ENCODE measurements at places on chromosomes 1 and 21.

DNA sequence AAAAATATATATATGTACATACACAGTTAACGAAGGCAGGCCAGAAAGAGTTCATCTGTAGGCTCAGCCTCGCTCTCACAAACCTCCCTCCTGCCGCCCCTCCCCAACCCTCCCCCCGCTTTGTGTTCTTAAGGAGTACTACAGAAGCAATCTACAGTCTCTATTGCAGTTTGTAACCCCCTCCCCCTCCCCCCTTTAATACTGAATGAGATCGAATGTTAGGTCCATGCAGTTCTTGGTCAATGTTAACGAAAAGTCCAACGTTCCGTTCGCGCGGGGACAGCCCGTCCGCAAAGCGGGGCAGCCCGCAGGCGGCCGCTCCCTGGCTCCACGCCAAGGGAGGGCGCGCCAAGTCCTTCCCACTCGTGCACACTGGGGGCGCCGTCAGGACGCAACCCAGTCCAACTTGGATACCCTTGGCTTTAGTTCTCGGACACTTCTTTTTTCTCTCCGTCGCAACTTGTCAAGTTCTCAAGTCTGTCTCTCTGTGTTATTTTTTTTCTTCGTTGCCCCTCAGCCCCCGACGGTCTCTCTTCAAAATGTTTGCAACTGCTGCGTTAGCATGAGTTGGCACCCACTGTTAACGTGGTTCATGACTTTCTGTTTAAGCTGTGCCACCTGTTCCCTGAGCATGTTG lies 2.2 kb downstream of the JUN start:
- peak; percentile 79 for DNase-seq

- DNase-seq, result no peak
Observed at GRCh38 chr1:93976711-93977597, 67.7 kb upstream of the GCLM start.

- no peak for DNase-seq
Observed at GRCh38 chr1:20325844-20326420, 35.3 kb downstream of the VWA5B1 start.

- no peak for DNase-seq
Observed at GRCh38 chr1:35428360-35428759, 128.8 kb downstream of the KIAA0319L start.

- DNase-seq, result no peak
Observed at GRCh38 chr1:71649608-71650007, 568.8 kb upstream of the ZRANB2 start.

- DNase-seq, result no peak
Observed at GRCh38 chr1:214471458-214471857, 79.9 kb downstream of the PTPN14 start.

- peak; percentile 26 for DNase-seq
Observed at GRCh38 chr1:77200806-77201205, 18.4 kb downstream of the PIGK start.

DNA sequence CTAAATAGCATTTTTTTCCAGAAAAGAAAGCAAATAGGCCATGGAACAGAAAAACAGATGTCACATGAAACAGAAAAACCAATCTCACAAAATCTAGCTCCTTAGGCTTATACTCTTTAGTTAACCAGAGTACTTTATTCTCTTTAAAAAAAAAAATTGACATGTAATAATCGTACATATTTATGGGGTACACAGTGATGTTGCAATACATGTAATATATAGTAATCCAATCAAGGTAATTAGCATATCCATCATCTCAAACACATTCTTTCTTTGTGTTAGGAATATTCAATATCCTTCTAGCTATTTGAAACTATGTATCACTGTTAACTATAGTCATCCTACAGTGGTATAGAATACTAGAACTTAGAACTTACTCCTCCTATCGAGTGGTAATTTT lies 20.1 kb downstream of the LBR start:
- DNase-seq, result no peak

GRCh38 chr1:40861224-40862003 lies 749 bp downstream of the CITED4 start:
- peak; percentile 39 for DNase-seq

DNA sequence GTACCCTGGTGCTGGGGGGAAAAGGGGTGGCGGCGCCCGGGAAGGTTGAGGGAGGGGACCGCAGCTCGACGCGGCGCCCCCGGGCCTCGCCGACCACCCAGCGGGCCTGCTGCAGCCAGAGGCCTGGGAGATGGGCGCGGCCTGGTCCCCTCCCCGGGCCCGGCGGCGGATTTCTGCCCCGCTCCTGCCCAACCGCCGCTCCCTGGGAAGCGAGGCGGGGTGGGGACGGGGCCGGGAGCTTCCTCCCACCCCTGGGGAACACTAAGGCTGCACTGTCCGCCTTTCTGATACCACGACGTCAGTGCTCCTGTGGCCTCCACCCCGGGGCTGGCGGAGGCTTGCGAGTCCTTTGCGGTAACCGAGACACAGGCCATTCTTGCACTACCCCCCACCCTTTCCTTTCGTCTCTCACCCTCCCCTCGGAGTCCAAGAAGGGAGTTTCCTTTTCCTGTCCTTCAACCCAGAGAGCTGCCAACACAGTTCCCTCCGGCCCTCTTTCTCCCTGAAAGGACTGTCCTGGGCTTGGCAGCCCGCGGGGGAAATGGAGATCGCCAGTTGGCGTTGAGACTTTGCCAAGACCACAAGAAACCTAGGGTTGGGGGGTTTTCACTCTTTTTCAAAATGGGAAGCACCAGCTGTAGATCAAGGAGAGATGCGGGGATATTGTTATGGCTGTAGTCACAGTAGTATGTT lies 742 bp downstream of the SH3GLB1 start:
- DNase-seq, result peak; percentile 65

DNA sequence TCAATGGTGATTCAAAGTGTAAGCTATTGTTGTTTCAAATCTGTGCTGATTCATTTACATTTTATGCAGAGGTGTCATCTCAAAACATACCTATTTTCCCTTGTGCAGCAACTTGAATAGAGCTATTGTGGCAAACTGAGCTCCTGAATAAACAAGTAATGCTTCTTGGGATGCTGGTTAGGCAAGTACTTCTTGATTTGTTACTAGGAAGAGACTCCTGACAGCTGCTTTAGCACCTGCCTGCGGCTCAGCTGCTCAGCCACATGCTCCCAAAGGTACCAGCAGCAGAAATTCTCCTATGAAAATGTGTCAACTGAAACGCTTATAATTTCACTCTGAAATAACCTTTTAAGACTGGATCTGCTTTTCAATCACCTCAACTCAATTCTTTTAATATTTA lies 352.3 kb downstream of the RYR2 start:
- no peak for DNase-seq

DNA sequence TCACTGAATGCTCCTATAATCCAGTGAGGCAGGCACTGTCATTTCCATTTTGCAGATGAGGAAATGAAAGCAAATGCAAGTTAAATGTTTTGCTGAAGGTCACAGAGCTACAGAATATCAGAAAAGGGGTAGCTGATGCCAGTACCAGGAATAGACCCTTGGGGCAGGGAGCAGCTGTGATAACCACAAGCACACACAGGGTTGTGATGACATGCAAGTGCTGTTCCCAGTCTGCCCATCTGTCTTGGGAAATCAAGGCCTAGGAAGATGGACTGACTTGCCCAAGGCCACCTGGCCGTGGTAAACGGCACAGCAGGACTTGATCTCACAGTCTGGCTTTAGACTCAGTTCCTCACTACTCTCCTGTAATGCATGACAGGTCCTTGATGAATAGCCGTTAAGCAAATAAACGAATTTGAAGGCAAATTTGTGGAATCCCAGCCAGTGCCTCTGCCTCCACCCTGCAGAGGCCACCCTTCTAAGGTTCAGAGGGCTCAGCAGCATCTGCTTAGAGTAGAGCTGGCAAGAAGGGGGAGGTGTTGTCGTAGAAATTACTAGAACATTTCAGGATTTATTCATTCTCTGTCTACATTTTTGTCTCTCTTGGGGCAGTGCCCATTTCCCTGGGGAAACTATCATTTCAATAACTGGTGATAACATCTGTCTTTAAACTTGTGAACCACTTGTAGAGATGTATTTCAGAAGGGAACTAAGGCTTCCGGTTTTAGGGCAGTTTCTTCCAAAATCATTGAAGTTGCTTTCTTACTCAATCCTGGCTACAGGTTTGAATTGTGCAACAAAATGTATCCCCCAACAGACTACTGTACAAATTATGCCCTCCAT lies 53.2 kb upstream of the MRPS6 start:
- no peak for DNase-seq

DNA sequence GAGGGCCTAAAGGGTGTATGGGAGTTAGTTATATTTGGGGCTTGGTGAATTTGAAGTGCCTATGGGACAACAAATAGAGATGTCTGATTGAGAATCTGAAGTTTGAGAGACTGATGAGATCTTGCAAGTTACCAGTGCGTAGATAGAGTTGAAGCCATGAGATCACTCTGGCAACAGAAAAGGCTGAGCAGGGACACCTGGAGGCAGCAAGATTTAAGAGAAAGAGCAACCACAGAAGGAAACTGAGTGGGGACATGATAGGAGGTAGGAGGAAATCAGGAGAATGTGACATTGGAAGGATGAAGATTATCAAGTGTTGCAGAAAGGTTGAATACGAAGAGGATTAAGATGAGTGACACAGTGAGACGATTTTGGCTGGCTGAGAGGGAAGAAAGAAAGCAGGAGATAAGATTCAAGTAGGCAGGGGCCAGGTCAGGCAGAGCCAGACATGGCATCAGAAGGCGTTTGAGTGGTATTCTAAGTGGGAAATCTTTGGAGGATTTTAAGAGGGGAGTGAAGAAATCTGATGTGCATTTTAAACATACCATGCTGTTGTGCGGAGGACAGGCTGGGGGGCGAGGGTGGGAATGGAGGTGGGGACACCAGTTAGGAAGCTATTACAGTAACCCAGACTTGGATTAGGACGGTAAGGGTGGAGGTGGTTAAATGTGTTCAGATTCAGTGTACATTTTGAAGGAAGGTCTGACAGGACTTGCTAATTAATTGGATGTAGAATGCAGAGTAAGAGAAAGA lies 3.0 kb upstream of the MPL start:
- DNase-seq, result no peak

GRCh38 chr1:65668368-65668767 lies 124.3 kb upstream of the PDE4B start:
- DNase-seq, result peak; percentile 32

GRCh38 chr1:82110366-82111254 lies 309.9 kb downstream of the ADGRL2 start:
- DNase-seq, result peak; percentile 17

DNA sequence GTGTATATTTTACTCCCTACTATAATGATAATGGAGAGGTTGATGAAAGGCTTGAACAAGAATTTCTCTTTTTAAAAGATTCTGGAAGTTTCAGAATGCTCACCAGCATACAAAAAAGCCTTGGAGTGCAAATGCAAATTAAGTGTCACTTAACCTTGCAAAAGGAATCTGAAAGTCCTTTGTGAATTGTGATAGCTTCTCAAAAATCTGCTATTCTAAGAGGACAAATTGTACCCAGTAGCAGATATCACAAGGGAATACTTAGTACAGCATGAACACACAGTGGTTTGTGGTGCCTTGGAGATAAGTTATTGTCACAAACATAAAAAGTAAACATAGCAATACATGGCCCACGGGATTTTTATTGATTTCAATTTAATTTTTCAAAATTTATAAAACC lies 1208.3 kb upstream of the B3GALT2 start:
- no peak for DNase-seq

- no peak for DNase-seq
Observed at GRCh38 chr21:34679051-34679450, 10.3 kb downstream of the CLIC6 start.

GRCh38 chr1:156308078-156308477 lies 9.0 kb upstream of the VHLL start:
- DNase-seq, result no peak

DNA sequence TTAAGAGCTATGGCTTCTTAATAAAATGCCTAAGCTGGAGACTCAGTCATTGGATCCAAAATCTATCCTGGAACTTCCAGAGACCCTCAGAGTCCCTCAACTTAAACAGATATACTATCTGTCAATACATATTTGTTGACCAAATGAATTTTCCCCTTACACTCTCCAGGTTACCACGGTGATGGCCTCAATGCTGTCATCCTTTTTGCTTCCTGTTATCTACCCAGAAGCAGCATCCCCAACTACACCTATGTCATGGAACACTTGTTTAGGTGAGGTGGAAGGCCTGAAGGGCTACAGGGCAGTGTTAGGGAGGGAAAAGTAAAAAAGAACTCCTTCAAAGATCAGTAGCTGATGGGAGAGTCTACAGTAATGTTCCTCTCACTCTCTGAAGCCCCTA lies 4.4 kb upstream of the C1orf56 start:
- DNase-seq, result no peak

DNA sequence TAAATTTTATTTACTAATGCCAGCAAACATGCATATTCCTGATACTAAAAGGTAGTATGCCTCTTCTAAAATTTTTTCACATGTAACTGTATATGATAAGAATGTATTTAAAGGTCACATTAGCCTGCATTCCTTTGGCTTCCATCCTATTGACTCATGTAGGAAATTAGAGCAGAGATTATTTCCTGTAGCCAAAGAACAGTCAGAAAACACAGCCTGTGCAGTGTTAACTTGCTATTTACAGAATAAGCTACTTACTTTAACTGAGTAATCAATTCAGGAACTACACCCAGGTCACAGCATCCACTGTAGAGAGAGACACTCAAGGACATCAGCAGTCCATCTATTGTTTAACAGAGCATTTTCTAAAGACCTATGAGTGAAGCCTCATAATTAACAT lies 154.5 kb upstream of the ADGRL4 start:
- peak; percentile 63 for DNase-seq

DNA sequence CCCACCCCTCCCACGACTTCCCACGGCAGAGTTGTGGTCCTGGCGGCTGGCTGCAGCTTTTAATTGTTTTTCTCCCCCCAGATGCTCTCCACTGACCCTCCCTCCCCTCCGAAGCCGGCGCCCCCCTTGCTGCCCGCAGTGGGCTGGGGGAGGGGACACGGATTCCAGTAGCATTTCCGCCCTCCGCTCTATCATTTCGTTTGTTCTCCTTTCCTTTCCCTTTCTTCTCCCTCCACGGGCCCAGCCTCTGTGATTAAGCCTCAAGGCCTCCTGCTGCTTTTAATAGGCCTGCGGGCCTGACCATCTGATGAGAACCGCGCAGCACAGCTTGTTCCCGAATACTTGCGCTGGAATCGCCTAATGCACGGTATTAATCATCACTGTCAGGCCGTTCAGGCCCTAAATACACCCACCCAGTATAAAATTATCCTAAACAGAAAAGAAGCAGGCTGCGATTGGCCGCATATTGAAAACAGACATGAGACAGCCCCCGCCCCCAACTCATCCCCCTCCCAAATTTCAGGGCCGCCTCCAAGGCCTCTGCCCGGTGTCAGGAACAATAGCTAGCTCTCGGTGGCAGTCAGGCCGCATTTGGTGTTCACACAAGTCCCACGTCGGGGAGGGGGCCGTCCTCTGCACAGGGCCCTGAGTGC lies 102.0 kb upstream of the ARHGEF16 start:
- peak; percentile 80 for DNase-seq
